ENCODE measurements at places on chromosomes 6 and 20.

DNA sequence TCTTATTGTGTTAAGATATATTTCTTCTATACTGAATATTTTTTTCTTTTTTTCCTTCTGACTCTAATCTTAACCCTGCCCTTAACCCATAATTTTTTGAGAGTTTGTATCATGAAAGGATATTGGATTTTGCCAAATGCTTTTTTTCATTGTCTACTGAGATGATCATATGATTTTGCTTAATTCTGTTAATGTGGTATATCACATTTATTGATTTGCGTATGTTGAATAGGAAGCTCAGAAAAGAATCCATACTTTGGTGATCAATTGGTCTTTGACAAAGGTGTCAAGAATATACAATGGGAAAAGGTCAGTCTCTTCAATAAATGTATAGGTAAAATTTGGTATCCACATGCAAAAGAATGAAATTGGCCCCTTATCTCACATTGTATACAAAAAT lies 588.8 kb upstream of the ADGRB3 start:
- no peak for DNase-seq

GRCh38 chr6:20559924-20560551 lies 25.8 kb downstream of the CDKAL1 start:
- DNase-seq: peak; percentile 65

DNA sequence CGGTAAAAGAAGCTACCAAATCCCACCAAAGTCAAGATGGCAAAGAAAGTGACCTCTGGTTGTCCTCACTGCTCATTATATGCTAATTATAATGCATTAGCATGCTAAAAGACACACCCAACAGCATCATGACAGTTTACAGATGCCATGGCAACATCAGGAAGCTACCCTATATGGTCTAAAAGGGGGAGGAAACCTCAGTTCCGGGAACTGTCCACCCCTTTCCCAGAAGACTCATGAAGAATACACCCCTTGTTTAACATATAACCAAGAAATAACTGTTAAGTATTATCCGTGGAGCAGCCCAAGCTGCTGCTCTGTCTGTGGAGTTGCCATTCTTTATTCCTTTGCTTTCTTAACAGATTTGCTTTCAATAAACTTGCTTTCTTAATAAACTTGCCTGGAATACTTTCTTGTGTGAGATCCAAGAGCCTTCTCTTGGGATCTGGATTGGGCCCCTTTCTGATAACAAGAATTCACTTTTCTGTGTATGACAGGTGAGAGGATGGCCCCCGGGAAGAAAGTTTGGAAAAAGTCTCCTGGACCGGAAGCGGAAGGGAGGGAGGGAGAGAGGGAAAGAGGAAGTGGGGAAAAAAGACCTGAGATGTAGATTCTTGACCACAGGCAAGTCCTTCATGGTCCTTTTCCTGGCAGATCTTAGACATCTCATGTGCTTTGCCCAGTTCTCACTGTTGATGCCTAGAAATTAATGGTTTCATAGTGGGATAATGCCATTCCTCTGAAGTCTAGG lies 146.7 kb upstream of the ID4 start:
- DNase-seq: no peak

- no peak for DNase-seq
These were observed 30.6 kb upstream of the ZBTB24 start for GRCh38 chr6:109513571-109514071.

- peak; percentile 72 for DNase-seq
These were observed 16.7 kb upstream of the PRDM1 start for GRCh38 chr6:106069478-106069877.

- DNase-seq: peak; percentile 99
These were observed 278.2 kb upstream of the SUPT3H start for GRCh38 chr6:45655745-45656476.

GRCh38 chr6:33412140-33413009 lies 1.6 kb downstream of the PHF1 start:
- no peak for DNase-seq

DNA sequence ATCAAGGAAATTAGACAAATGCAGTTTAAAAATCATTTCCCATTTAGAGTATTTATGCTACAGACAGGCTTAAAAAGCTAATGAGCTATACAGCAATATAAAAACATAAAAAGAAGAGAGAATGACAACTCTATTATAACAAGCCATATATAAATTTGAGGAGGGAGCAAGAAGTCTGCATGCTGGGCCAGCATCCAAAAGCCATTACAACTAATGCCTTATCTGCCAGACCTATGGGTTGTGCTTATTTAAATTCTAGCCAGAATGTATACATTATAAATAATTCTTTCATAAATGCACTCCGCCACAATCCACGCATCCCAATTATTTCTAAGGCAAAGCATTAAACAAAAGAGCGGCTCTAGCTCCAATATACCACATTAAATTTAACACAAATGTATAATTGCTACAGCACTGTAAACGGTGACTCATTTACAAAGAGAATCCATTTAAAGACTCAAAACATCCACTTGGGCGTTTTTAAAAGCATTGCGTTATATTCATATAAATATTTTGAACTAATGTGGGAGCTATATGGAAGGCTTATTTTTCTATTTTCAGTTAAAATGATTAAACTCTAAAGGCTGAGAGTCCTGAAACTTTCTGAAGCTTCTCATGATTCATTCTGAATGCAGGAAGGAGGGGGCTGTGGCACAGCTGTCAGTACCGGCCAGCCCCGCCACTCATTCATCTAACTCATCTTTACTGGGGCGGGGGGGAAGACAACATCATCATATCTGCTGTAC lies 37.7 kb upstream of the RAB22A start:
- no peak for DNase-seq

DNA sequence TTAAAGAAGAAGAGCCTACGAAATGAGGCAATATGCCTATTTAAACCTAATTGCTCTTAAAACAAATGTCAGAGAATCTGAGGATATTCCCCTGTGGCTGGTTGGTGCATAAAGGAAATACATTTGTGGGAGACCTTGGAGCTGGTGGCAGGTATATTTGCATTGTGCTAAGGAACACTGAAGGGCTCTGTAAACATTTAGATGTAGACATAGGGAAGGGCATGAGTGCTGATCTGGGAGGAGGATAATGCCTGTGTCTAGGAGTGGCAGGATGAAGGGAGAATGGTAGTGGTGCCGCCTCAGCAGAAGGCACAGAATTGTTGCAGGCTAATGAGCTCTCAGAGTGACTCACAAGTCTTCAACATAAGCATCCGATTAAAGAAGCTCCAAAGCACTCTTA lies 85.8 kb downstream of the CD164 start:
- DNase-seq: no peak

DNA sequence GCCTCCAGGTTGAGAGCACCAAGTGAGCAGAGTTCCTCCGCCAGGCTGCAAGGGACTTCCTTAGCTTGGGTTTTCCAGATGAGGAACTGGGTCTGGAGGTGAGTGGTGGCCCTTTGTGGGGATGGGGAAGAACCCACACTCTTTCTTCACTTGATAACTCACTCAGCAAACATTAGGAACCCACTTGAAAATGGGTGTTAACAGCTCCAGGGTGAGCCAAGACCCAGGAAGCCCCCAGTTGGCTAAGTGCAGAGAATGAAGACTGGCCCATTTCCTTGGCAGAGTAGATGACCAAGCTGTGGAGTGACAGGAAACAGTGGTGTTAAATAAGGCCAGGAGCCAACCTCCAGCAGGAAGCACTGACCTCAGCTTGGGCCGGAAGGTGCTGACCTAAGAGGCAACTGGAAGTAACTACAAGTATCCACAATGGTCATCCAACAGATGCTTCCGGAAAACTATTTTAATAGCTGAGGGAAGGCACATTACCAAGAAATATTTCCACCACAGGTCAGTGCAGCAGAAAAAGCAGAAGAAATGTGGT lies 22.7 kb downstream of the MRPL14 start:
- DNase-seq: no peak

DNA sequence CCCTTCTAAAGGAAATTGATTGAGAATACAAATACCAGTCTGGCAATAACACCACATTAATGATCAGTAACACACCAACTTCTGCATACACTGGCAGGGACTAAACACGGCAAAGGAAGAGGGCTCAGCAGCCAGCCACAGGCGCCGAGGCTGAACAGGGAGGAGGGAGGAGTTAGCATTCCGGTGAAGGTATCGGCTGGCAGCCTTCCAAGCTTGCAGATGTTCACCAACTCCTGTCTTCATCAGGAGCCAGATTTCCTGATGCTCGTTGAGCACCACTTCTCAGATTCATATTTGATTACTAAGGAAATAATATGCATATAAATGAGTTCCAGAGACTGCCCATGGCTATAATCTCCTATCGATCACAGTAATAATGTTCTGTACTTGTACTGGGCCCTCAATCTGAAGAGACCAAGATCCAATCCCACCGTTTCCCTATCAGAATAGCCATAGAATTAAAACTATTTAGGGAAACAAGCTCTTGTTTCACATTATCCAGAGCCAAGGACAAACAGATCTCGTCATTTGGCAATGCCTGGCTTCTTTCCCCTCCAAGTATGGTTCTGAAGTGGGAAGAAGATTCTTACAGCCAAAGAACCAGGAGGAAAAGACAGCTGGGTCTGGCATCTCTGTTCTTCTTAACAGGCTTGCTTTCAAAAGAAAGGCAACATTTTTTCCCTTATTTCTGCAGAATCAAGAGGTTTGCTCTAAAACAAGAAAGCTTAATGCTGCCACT lies 42.2 kb downstream of the GFOD1 start:
- DNase-seq: peak; percentile 65

DNA sequence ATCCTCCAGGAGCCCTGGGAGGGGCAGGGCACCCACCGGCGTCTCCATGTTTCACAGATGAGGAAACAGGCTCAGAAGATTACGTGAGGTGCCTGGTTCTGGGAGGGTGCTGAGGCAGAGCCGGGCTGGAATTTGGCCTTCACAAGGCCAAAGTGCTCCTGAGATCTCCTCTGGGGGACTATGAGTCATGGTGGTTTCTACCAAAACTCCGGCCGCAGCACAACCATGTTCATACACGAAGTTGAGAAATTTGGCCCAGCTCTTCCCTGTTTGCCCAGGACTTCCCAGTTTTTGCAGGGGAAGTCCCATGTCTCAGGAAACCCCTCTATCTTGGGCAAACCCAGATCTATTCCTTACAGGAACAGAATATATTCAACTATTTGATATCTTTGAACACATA lies 172.9 kb upstream of the CDYL start:
- peak; percentile 97 for DNase-seq

GRCh38 chr20:60937585-60937984 lies 314.5 kb upstream of the CDH4 start:
- DNase-seq: no peak

DNA sequence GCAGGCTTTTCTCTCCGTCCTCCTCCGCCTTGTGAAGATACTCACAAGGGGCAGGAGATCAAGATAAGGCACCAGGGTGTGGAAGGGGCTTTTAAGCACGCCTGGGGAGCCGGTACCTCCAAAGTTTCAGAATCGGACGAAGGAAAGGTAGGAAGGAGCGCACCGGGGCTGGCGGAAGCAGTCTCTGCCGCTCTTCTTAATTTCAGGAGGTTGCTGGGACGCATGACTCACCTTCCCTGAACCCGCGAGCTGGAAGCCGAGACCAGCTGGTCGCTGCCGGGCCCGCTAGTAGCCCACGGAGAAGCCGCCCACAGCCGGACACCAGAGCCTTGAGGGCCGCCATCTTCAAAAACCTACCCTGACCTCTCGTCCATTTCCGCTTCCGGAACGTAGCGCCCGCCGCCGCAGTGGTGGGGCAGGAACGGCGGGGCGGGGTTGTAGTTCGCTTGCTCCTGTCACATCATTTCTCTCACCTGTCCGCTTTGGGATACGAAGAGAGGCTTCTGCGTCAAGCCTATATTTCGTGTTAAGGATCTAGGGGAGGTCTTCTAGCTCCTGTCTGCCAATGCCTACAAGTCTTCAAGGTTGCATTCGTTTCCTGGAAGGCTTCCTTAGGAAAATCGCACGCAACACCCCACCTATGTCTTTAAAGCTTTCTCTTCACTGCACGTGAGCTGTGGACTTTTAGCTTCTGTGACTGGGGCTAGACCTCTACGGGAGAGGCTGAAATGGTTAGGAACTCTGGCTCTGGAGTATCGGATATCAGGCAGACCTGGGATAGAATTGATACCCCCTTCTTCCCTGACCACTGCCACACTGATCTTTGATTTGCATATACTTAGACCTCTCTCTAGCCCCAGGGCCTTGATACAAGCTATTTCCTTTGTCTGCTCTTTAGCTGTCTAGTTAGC lies at the start of gene MRPS18A:
MRPS18A (minus strand) TSS at position 355 of the 911 bp plus-strand sequence; CDS start at position 343, 12 bp downstream.
- peak; percentile 78 for DNase-seq

DNA sequence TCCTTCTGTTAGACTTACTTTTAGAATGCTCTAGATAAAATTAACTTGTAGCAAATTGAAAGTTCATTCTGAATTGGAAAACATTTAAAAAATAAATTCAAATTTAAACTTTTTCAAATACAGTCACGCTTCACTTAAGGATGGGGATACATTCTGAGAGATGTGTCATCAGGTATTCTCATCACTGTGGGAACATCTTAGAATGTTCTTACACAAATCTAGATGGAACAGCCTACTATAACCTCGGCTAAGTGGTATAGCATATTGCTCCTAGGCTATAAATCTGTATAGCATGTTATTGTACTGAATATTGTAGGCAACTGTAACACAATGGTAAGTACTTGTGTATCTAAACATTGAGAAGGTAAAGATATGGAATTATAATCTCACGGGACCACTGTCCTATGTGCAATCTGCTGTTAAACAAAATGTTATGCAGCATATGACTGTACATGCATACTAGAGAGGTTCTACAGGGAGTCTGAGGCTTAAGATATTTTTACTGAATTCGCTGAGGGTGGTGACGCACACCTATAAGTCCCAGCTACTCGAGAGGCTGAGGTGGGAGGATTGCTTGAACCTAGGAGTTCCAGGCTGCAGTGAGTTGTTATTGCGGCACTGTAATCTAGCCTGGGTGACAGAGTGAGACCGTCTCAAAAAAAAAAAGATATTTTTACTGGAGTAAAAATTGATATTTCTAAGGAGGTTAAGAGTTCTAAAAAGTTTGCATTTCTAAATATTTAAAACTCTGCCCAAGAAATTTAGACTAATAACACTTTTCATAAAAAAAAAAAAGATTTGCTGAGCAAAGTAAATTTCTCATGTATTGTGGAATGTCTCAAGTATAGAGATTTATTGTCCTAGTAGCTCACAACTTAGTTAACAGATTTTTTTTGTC lies 87.3 kb upstream of the TULP1 start:
- DNase-seq: no peak

DNA sequence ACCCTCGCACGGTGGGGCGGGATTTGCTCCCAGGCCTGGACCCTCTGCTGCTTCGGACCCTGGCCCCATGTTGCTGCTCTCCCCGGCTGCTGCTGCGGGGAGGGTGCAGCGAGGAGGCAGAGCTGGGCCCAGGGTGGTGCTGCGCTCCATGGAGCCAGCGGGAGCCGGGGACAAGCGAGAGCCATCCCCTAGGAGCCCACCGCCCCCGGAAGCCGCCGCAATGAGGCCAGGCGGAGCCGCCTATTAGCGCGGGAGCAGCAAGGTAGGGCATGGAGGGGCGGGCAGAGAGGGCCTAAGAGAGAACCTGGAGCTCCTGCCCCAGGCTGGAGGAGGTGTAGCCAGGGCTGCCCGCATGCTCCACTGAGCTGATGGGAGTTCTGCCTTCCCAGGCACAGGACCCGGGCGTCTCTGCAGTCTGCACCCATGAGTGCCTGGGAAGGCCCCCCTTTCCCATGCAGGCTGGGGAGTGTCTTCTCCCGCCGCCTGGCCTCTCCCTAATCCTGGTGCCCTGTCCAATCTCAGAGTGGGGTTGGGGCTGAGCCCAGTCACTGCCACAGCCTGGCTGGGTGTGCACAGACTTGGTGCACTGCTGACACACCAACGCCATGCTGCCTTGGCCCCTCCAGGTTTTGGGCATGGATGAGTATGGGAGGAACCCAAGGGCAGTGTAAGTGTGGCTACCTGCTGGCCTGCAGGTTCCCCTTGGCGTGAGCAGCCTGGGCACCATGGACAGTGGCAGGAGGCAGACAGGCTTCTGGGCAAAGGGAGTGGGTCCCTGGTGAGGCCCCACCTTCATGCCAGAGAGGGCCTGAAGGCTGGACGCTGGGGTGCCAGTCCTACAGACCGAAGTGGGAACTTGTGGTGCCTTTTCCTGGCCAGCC lies 360.6 kb upstream of the MAP3K7 start:
- no peak for DNase-seq

All from fibroblast of villous mesenchyme (primary cell).